ENCODE measurements at places on chromosomes 7 and 10. TPM values are rescaled to one million over a fixed set of nuclear protein-coding genes. Genes with fewer than 3 reads are reported as not detected.

Gene SLC29A4
- 0.47 TPM for total RNA-seq

- H3K36me3 ChIP-seq: peaks cover 6% of the 10 kb centered on the region
- H3K4me3 ChIP-seq: peak overlapping the region; percentile 86
- DNase-seq: peak; percentile 78
These were observed 38.6 kb downstream of the ZNRF2 start for GRCh38 chr7:30323006-30323355.

Gene NUDT1
- total RNA-seq: 17.5 TPM

DNA sequence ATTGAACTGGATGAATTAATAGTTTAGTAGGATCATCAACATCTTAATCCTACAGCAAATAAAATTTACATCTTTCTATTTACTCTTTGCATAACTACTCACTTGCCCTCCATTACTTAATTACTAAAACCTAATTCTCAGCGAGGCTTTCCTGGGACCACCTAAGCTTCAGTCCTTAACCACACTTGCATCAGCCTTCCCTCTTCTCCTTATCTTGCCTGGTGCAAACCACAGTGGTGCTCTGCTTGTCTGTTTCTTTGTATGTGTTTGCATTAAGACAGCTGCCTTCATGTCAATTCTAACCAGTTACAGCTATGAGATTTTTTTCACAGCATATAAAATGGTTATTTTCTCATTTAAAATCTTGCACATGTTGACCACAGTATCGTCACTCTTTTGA lies 72.6 kb upstream of the ZNF92 start:
- no peaks in the 10 kb centered on the region for H3K36me3 ChIP-seq
- no peak overlapping the region for H3K27ac ChIP-seq

Gene C10orf62
- total RNA-seq: not detected

Gene ADCY1
- not detected for total RNA-seq

DNA sequence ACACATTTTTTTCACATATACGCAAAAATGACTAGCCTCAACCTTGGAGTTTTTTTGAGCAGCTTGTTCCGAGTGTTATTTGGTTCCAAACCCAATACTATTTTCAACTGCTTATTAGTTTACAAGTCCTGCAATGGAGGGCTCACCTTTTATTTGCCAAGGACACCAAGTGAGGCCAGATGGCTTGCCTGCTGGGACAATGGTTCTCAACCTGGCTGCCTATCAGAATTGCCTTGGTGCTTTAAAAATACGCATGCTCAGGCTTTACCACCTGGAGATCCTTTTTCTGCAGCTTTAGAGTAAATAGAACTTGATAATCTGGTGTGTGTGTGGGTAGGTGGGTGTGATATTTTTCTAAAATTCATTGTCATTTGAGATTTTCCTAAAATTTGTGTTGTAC lies 276.8 kb downstream of the MTERF1 start:
- H3K4me1 ChIP-seq: no peaks in the 10 kb centered on the region
- H3K27me3 ChIP-seq: no peaks in the 10 kb centered on the region
- no peaks in the 10 kb centered on the region for H3K36me3 ChIP-seq
- no peak overlapping the region for H3K27ac ChIP-seq

Gene SRGN
- 580 TPM for total RNA-seq

Gene IFIT2
- 10.0 TPM for total RNA-seq

- H3K4me3 ChIP-seq: no peak overlapping the region
- H3K27me3 ChIP-seq: peaks cover 6% of the 10 kb centered on the region
- no peaks in the 10 kb centered on the region for H3K36me3 ChIP-seq
- no peak overlapping the region for H3K27ac ChIP-seq
- no peaks in the 10 kb centered on the region for H3K4me1 ChIP-seq
- no peak for DNase-seq
These were observed 11.6 kb downstream of the COL28A1 start for GRCh38 chr7:7524121-7524520.

DNA sequence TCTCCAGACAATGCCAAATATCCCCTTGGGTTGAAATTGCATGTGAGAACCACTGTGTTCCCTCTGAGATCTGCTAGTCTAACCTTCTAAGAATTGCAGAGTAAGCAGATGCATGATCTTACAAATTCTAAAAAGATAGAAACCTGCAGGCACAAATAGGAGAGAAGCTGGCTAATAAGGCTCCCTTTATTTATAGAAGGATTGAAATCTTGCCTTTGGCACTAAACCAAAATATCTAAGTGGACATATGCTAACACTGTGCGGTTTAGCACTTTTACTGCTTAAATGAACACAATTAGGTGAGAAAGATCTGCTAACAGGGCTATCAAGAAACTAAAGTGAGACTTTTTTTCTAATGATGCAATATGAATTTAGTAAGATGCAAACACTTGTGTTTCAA lies 225.5 kb downstream of the DOCK4 start:
- no peaks in the 10 kb centered on the region for H3K36me3 ChIP-seq
- H3K27me3 ChIP-seq: no peaks in the 10 kb centered on the region
- no peak overlapping the region for H3K4me3 ChIP-seq
- H3K27ac ChIP-seq: no peak overlapping the region
- DNase-seq: no peak

GRCh38 chr7:17427924-17428323 lies 129.5 kb downstream of the AHR start:
- H3K4me3 ChIP-seq: no peak overlapping the region
- no peaks in the 10 kb centered on the region for H3K27me3 ChIP-seq
- no peak overlapping the region for H3K27ac ChIP-seq
- H3K4me1 ChIP-seq: no peaks in the 10 kb centered on the region
- H3K36me3 ChIP-seq: no peaks in the 10 kb centered on the region

Gene LBX1
- not detected for total RNA-seq

Gene ACSL5
- total RNA-seq: 63.7 TPM

DNA sequence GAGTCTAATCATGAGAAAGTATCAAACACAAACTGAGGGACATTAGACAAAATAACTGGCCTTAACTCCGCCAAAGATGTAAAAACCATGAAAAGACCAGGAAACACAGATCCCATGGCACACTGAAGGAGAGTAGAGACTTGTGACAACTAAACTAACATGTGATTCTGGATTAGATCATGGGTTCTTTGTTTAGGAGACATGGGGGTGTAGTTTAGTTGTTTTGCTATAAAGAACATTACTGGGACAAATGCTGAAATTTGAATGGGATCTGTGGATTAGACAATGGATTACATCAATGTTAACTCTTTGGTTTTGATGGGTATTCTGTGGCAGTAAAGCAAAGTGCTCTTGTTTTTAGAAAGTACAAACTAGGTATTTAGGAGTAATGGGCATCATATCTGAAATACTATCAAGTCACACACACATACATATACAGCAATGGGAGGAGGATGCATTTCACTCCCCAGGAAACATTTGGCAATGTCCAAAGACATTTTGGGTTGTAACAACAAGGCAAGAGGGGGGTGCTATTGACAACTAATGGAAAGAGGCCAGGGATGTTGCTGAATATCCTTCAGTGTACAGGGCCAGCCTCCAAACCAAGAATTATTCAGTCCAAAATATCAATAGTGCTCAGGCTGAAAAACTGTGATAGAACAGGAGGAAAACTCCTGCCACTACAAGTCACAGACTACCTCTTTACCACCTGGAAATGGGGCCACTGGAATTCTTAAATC lies 32.4 kb downstream of the WAPL start:
- peaks cover 49% of the 10 kb centered on the region for H3K36me3 ChIP-seq
- H3K27me3 ChIP-seq: no peaks in the 10 kb centered on the region
- no peak overlapping the region for H3K27ac ChIP-seq
- no peak for DNase-seq
- H3K4me1 ChIP-seq: no peaks in the 10 kb centered on the region

Gene LRRTM3
- total RNA-seq: not detected

GRCh38 chr10:34191406-34191805 lies 623.7 kb downstream of the PARD3 start:
- no peak overlapping the region for H3K4me3 ChIP-seq
- no peak overlapping the region for H3K27ac ChIP-seq
- H3K36me3 ChIP-seq: no peaks in the 10 kb centered on the region
- H3K27me3 ChIP-seq: no peaks in the 10 kb centered on the region
- no peak for DNase-seq
- H3K4me1 ChIP-seq: no peaks in the 10 kb centered on the region

GRCh38 chr7:138865843-138866242 lies 67.8 kb upstream of the ATP6V0A4 start:
- DNase-seq: no peak
- H3K27me3 ChIP-seq: no peaks in the 10 kb centered on the region
- H3K27ac ChIP-seq: no peak overlapping the region
- H3K36me3 ChIP-seq: no peaks in the 10 kb centered on the region
- no peak overlapping the region for H3K4me3 ChIP-seq

DNA sequence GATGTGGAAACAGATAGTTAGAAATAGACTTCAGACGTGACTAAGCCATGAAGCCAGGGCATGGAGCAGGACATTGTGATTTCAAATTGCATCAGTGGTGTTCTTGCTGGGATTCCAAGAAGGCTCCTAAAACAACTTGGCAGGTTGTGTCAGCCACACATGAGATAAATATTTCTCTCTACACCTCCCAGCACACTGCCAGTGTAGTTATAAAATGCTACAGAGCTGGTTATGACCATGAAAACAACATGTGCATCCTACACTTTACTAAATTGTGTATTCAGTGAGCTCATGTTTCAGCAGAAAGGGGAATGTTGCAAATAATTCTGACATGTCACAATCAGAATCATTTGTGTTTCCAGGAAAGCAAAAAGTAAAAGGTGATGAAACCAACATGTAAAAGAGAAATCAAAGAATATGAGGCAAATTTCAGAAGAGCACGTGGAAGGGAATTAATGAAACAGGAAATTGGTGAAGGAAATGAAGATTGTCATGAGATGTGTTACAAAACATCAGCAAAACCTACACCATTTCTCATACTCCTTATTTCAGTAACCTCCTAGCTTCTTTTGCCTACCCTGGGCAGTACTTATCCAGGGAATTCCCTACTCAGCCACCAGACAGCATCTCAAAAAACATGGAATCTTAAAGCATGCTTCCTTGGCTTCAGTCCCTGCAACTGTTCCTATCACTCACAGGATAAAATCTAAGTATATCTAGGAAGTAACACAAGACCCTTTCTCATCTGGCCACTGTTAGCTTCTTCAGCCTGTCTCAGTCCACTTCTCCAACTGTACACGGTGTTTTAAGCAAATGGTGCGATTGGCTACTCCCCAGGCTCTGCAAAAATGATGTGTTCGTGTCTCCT lies 5.8 kb upstream of the CYP3A7 start:
- DNase-seq: no peak
- no peaks in the 10 kb centered on the region for H3K36me3 ChIP-seq

GRCh38 chr7:37309493-37309892 lies 139.2 kb downstream of the ELMO1 start:
- DNase-seq: no peak
- no peak overlapping the region for H3K27ac ChIP-seq
- peaks cover 43% of the 10 kb centered on the region for H3K36me3 ChIP-seq

GRCh38 chr10:128422190-128422589 lies 296.0 kb upstream of the MKI67 start:
- DNase-seq: no peak
- H3K27ac ChIP-seq: no peak overlapping the region
- H3K4me3 ChIP-seq: no peak overlapping the region
- no peaks in the 10 kb centered on the region for H3K27me3 ChIP-seq

Gene ACBD5
- 24.7 TPM for total RNA-seq

- no peaks in the 10 kb centered on the region for H3K36me3 ChIP-seq
- DNase-seq: no peak
- no peak overlapping the region for H3K4me3 ChIP-seq
- no peaks in the 10 kb centered on the region for H3K27me3 ChIP-seq
These were observed 1214.1 kb downstream of the SORCS1 start for GRCh38 chr10:105950410-105950809.

Gene HOXA4
- total RNA-seq: not detected

GRCh38 chr10:86169066-86169465 lies 197.5 kb downstream of the GRID1 start:
- DNase-seq: no peak
- H3K4me1 ChIP-seq: no peaks in the 10 kb centered on the region
- H3K27me3 ChIP-seq: no peaks in the 10 kb centered on the region
- no peaks in the 10 kb centered on the region for H3K36me3 ChIP-seq
- H3K4me3 ChIP-seq: no peak overlapping the region

- H3K27ac ChIP-seq: no peak overlapping the region
- H3K4me1 ChIP-seq: no peaks in the 10 kb centered on the region
- H3K36me3 ChIP-seq: no peaks in the 10 kb centered on the region
- DNase-seq: no peak
- H3K4me3 ChIP-seq: no peak overlapping the region
These were observed 244.5 kb downstream of the ITGB1 start for GRCh38 chr10:32713560-32713959.

Gene ZNF117
- total RNA-seq: 2.4 TPM

GRCh38 chr10:14779001-14779651 lies 4.4 kb upstream of the FAM107B start:
- H3K27ac ChIP-seq: no peak overlapping the region
- no peak for DNase-seq
- H3K4me1 ChIP-seq: no peaks in the 10 kb centered on the region

- no peak for DNase-seq
- H3K27me3 ChIP-seq: no peaks in the 10 kb centered on the region
- H3K27ac ChIP-seq: no peak overlapping the region
These were observed 72.5 kb downstream of the GOLGA7B start for GRCh38 chr10:97922022-97922758.

DNA sequence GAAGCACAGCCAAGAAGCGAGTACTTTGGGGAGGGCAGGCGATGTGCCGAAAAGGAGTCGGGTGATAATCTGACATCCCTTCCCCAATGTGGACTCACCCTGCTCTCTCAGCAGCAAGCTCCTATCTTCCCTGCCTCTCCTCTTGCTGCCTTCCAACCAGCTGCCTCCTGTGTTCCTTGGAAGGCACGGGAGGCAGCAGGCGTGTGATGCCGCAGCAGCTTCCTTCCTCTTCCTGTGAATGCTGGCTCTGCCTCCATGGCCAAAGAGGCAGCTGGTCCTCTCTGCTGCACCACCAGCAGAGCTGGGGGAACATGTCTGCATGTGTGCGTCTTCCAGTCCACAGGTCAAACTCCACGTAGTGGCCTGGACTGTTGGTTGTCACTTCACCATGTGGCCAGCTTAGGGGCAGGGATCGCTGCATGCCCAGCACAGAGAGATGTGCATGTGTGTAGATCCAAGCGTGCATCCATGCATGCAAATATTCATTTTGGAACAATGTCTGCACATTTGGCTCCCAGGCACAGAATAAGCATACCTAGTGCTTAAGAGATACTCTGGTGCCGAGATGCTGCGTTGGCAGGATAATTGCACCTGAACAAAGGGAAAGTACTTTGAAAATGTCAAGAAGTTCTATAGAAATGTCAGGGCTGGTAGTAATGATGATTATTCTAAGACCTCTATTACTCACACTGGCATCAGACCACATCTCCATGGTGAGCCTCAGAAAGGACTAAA lies 499.8 kb downstream of the PLXNA4 start:
- peaks cover 3% of the 10 kb centered on the region for H3K27me3 ChIP-seq
- no peaks in the 10 kb centered on the region for H3K36me3 ChIP-seq
- no peak for DNase-seq
- no peak overlapping the region for H3K27ac ChIP-seq

GRCh38 chr10:42997849-42998165 lies 79.1 kb upstream of the RET start:
- H3K4me1 ChIP-seq: no peaks in the 10 kb centered on the region
- H3K27ac ChIP-seq: no peak overlapping the region
- no peak for DNase-seq
- no peaks in the 10 kb centered on the region for H3K36me3 ChIP-seq

Gene CALML3
- not detected for total RNA-seq

DNA sequence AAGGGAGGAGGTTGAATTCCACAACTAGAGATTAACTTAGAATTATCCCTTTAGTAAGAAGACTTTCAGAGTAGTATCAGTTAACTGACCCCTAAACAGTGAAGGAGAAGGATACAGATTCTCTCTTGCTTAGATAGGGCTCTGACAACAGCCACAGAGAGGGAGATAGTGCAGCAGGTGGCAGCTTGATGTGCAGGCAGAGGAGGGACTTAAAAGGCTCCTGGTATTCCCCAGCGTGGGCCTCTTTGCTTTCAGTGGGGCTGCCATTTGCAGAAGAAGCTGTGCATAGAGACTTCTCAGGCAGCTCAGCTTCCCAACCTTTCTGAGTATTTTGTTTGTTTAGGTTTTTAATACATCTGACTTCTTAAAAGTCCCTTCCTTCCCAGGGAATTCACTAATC lies 16.0 kb downstream of the FZD1 start:
- H3K27me3 ChIP-seq: no peaks in the 10 kb centered on the region
- no peaks in the 10 kb centered on the region for H3K4me1 ChIP-seq
- DNase-seq: no peak
